ENCODE measurements at places on chromosomes 2 and 18.

GRCh38 chr2:185012643-185013042 is 414.3 kb downstream of the ZNF804A start:
- H3K36me3 ChIP-seq = no peaks in the 10 kb centered on the region
- no peak for DNase-seq
- no peaks in the 10 kb centered on the region for H3K27me3 ChIP-seq
- H3K4me3 ChIP-seq = no peak overlapping the region
- no peaks in the 10 kb centered on the region for H3K4me1 ChIP-seq

- no peaks in the 10 kb centered on the region for H3K36me3 ChIP-seq
- H3K27me3 ChIP-seq = no peaks in the 10 kb centered on the region
- no peak for DNase-seq
- H3K27ac ChIP-seq = no peak overlapping the region
- H3K4me3 ChIP-seq = no peak overlapping the region
These were observed 9.8 kb downstream of the PRLH start for GRCh38 chr2:237575869-237576862.

GRCh38 chr2:148614014-148614321 is 30.6 kb upstream of the EPC2 start:
- DNase-seq = no peak
- H3K4me1 ChIP-seq = peaks cover 15% of the 10 kb centered on the region
- H3K27me3 ChIP-seq = no peaks in the 10 kb centered on the region
- no peaks in the 10 kb centered on the region for H3K36me3 ChIP-seq
- H3K4me3 ChIP-seq = no peak overlapping the region

GRCh38 chr2:157312866-157313486 is 12.6 kb downstream of the ERMN start:
- no peak overlapping the region for H3K27ac ChIP-seq
- H3K27me3 ChIP-seq = no peaks in the 10 kb centered on the region
- no peaks in the 10 kb centered on the region for H3K4me1 ChIP-seq
- DNase-seq = no peak
- H3K36me3 ChIP-seq = no peaks in the 10 kb centered on the region

All from thoracic aorta (tissue), 2 donors.